ENCODE measurements at places on chromosomes 7 and 10. TPM values are rescaled to one million over a fixed set of nuclear protein-coding genes. Genes with fewer than 3 reads are reported as not detected.

SLC26A4 gene
- total RNA-seq, result 4.2 TPM

UNCX gene
- total RNA-seq, result not detected

PIP gene
- not detected for total RNA-seq

LRMDA gene
- 13.6 TPM for total RNA-seq

BHLHA15 gene
- total RNA-seq, result 6.4 TPM

ACSL5 gene
- total RNA-seq, result 44.0 TPM

DNA sequence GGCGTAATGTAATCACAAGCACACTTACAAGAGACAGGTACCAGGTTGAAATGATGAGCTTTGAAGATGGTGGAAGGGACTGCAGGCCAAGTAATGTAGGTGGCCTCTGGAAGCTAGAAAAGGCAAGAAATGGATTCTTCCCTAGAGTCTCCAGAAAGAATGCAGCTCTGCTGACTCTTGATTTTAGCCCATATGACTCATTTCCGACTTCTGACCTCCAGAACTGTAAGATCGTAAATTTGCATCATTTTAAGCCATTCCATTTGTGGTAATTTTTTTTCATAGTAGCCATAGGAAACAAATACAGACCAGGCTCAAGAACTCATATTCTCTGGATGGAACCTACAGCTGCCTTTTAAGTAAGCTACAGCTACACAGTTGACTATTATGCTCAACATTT lies 315.5 kb downstream of the MAGI2 start:
- H3K36me3 ChIP-seq, result no peaks in the 10 kb centered on the region
- H3K4me1 ChIP-seq, result no peaks in the 10 kb centered on the region

DNA sequence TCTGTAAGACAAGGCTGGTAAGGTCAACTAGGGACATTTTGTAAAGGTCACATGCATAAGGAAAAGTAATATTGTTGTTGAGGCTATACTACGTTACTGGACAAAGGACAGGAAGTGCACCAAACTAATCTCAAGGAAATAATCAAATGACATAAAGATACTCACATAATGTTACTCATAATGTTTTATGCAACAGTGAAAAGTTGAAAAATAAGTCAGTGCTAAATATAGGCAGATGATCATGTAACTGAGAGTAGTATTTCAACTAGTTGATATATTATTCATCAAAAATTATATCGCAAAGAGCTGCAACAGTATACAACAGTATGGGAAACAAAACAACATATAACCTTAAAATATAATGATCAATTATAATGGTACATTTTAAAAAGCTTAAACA lies 215.7 kb downstream of the PTN start:
- H3K4me3 ChIP-seq, result no peak overlapping the region
- no peaks in the 10 kb centered on the region for H3K36me3 ChIP-seq
- no peaks in the 10 kb centered on the region for H3K27me3 ChIP-seq
- DNase-seq, result no peak

DNA sequence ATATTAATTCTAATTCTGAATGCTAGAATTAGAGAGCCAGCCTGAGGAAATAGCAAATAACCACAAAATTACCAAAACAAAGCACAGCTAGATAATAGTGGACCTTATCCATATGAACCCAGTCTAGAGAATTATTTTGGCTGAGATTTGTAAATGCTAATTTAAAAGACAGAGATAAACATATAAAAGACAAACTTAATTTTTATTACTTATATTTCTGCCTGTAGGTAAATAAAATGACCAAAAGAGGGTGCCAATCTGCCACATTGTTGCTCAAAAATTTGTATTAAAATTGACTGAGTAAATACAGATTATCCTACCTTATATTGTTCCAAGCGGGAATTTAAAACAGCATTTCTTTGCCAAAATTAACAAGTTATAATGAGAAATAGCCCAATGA lies 20.2 kb downstream of the RTKN2 start:
- H3K36me3 ChIP-seq, result no peaks in the 10 kb centered on the region
- H3K27me3 ChIP-seq, result no peaks in the 10 kb centered on the region
- H3K4me3 ChIP-seq, result no peak overlapping the region
- peaks cover 21% of the 10 kb centered on the region for H3K4me1 ChIP-seq
- DNase-seq, result no peak

GRCh38 chr7:143372070-143372469 lies 9.1 kb upstream of the ZYX start:
- H3K36me3 ChIP-seq, result no peaks in the 10 kb centered on the region
- no peak overlapping the region for H3K27ac ChIP-seq
- DNase-seq, result peak; percentile 52
- peaks cover 38% of the 10 kb centered on the region for H3K4me1 ChIP-seq
- H3K27me3 ChIP-seq, result no peaks in the 10 kb centered on the region

DNA sequence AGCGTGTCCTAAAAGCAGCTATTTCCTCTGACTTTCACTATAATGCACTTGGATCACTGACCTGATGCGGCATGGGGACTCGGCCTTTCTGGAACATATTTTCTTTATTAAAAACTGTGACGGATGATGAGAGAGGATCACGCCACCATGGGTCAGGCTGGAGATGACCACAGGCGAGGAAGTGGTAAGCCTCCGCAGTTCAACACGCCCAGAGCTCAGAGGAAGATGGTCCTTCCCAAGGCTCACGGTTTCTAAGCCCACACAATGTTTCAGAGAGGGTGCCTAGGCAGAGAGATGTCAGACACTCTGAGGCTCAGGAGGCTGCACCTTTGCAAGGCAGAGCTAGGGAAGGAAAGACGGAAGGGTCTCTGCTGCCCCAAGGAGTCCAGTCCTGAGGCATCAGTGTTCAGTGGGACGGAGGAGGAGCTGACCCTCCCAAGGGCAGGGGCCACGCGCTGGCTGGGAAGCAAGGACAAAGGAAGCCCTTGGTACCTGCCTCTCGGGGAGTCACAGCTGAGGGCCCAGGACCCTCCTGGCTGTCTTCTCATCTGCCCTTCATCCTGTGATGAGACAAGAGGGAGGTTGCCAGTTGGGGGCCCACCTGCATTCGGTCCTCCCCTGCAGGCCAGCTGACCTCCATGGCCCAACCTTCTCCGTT lies 9.5 kb downstream of the CHST15 start:
- H3K27me3 ChIP-seq, result no peaks in the 10 kb centered on the region
- peaks cover 60% of the 10 kb centered on the region for H3K4me1 ChIP-seq
- H3K36me3 ChIP-seq, result no peaks in the 10 kb centered on the region

- no peaks in the 10 kb centered on the region for H3K27me3 ChIP-seq
- peak overlapping the region; percentile 64 for H3K27ac ChIP-seq
- peaks cover 68% of the 10 kb centered on the region for H3K4me1 ChIP-seq
These were observed 14.9 kb downstream of the ZC3HAV1 start for GRCh38 chr7:139094596-139094995.

GRCh38 chr10:113767222-113767621 lies 15.7 kb downstream of the PLEKHS1 start:
- H3K4me3 ChIP-seq, result no peak overlapping the region
- no peak overlapping the region for H3K27ac ChIP-seq
- H3K4me1 ChIP-seq, result peaks cover 21% of the 10 kb centered on the region

GRCh38 chr10:133230044-133230361 lies at the start of gene UTF1:
Gene UTF1, plus strand, starts transcription at chr10:133230217. Its CDS starts 72 bp downstream, at chr10:133230289.
- H3K4me1 ChIP-seq, result peaks cover 10% of the 10 kb centered on the region
- H3K4me3 ChIP-seq, result peak within 1 kb of the TSS; percentile 5
- no peaks in the 10 kb centered on the region for H3K36me3 ChIP-seq
- no peak for DNase-seq

DNA sequence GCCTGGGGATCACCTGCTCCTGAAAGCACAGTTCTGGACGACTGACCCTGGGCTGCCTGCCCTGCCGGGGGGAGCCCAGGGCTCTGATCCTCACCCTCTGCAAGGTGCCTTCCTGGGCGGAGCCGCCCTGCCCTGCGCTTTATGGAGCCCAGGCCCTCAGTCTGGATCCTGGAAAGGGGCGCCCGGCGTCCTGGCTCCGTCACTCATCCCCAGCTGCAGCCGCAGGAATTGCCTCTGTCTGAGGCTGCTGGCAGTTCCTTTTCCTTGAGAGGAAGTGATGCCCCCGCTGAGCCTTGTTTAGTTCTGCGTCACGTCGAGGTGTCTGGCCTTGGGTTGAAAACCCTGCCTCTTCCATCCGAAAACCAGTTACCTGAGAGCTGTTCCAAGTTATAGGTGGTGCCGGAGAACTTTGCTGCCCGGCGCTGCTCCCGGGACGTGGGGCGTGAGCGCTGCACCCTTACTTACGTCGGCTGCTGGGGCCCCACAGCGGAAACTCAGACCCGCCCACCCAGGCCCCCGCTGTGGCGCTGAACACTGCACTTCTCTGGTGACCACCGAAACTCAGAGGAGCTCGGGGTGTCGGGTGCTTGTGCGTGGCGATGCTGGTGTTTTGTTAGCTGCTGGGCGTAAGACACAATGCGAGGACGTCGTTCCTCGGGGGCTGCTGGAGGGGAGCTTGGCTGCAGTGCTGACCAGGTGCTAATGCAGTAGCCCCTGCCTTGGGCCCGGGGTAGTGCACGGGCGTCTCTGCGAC lies 5.4 kb downstream of the MAFK start:
- peak; percentile 63 for DNase-seq
- peak overlapping the region; percentile 47 for H3K4me3 ChIP-seq
- peak overlapping the region; percentile 98 for H3K27ac ChIP-seq
- H3K36me3 ChIP-seq, result peaks cover 38% of the 10 kb centered on the region

DNA sequence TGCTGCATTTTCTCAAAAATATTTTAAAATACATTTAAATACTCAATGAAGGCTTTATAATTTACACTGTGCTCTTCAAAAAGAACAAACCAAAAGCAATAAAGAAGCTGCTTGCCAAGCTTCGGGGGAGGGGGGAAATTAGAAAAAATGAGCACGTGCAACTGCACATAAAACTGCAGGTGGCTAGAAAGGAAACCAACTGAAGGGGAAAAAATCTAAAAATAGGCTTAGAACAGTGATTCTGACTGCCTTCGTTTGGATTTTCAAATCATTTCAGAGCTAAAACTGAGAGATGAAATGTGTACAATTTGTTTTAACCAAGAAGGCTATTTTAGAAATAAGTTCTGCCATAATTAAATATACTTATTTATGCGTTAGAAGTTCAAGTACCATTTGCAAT lies 61.4 kb downstream of the ABI1 start:
- no peak for DNase-seq
- H3K4me1 ChIP-seq, result peaks cover 10% of the 10 kb centered on the region
- no peak overlapping the region for H3K4me3 ChIP-seq
- H3K27me3 ChIP-seq, result no peaks in the 10 kb centered on the region
- H3K36me3 ChIP-seq, result no peaks in the 10 kb centered on the region

DNA sequence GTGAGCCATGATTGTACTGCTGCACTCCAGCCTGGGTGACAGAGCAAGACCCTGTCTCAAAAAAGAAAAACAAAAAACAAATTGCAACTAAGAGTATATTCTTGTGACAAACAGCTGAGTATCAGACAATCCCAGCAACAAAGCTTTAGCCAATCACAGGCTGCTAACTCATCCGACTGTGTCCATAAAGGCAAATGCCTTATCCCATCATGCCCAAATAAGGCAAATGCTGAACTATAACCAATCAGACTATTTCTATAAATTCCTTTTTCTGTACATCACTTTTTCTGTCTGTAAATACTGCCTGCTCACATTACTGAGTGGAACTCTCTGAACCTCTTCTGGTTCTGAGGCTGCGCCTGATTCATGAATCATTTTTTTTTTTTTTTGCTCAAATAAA lies 37.5 kb upstream of the TAC1 start:
- DNase-seq, result no peak
- no peak overlapping the region for H3K4me3 ChIP-seq
- no peak overlapping the region for H3K27ac ChIP-seq
- no peaks in the 10 kb centered on the region for H3K27me3 ChIP-seq
- no peaks in the 10 kb centered on the region for H3K36me3 ChIP-seq

DNA sequence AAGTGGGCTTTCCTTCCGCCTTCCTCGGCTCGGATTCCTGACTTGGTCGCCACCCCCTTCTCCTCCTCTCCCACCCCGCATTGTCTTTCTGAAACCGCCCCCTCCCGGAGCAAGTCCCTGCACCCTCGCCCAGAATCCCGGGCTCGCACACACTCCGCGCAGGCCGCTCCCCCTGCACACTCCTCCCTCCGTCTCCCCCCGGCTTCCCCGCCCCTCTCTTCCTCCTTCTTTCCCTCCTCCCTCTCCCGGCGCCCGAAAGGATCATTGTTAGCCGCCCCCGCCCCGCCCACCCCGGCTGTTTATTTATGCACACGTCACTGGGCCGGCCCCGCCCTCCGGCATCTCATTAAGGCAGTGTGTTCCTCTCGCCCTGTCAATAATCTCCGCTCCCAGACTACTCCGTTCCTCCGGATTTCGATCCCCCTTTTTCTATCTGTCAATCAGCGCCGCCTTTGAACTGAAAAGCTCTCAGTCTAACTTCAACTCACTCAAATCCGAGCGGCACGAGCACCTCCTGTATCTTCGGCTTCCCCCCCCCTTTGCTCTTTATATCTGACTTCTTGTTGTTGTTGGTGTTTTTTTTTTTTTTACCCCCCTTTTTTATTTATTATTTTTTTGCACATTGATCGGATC lies at the start of gene TCF7L2:
TCF7L2 (plus strand) TSS at position 373 of the 633 bp plus-strand sequence. CDS start 510 bp downstream, outside the sequence.
- DNase-seq, result peak; percentile 96
- H3K4me1 ChIP-seq, result peaks cover 70% of the 10 kb centered on the region
- peak within 1 kb of the TSS; percentile 68 for H3K4me3 ChIP-seq

GRCh38 chr10:12946372-12946771 lies 55.1 kb downstream of the CCDC3 start:
- no peak for DNase-seq
- H3K27me3 ChIP-seq, result no peaks in the 10 kb centered on the region
- H3K4me3 ChIP-seq, result no peak overlapping the region
- no peaks in the 10 kb centered on the region for H3K4me1 ChIP-seq
- H3K27ac ChIP-seq, result no peak overlapping the region
- no peaks in the 10 kb centered on the region for H3K36me3 ChIP-seq

- H3K36me3 ChIP-seq, result no peaks in the 10 kb centered on the region
- no peak overlapping the region for H3K27ac ChIP-seq
- no peak overlapping the region for H3K4me3 ChIP-seq
- H3K27me3 ChIP-seq, result no peaks in the 10 kb centered on the region
These were observed 137.9 kb downstream of the ELFN1 start for GRCh38 chr7:1807821-1808600.

GRCh38 chr10:73406846-73407245 lies 7.0 kb downstream of the ANXA7 start:
- no peak overlapping the region for H3K27ac ChIP-seq
- DNase-seq, result no peak
- peaks cover 24% of the 10 kb centered on the region for H3K4me1 ChIP-seq
- no peaks in the 10 kb centered on the region for H3K27me3 ChIP-seq
- H3K36me3 ChIP-seq, result peaks cover 5% of the 10 kb centered on the region

DNA sequence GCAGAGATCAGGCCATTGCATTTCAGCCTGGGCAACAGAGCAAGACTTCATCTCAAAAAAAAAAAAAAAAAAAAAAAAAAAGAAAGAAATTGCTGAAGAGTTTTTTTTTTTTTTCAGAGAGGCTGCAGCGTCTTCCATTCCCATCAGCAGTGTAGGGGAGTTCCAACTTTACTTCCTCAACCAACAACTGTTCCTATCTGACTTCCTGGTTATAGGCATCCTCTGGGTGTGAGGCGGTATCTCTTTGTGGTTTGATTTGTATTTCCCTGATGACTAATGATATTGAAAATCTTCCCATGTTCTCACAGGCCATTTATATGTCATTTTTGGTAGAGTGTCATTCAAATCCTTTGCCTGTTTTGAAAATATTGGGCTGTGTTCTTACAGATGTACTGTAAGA lies 40.2 kb downstream of the PRTFDC1 start:
- H3K4me3 ChIP-seq, result no peak overlapping the region
- peak; percentile 35 for DNase-seq
- no peaks in the 10 kb centered on the region for H3K4me1 ChIP-seq
- H3K27me3 ChIP-seq, result no peaks in the 10 kb centered on the region
- no peaks in the 10 kb centered on the region for H3K36me3 ChIP-seq

GRCh38 chr7:95974108-95974507 lies 201.8 kb downstream of the DYNC1I1 start:
- H3K27ac ChIP-seq, result no peak overlapping the region
- H3K4me3 ChIP-seq, result no peak overlapping the region
- H3K4me1 ChIP-seq, result no peaks in the 10 kb centered on the region
- no peak for DNase-seq
- H3K36me3 ChIP-seq, result no peaks in the 10 kb centered on the region
